Activated T-cell treated with anti-CD3 and anti-CD28 coated beads for 24 hours (primary cell): ENCODE measurements at places on chromosomes 12 and 14.

DNA sequence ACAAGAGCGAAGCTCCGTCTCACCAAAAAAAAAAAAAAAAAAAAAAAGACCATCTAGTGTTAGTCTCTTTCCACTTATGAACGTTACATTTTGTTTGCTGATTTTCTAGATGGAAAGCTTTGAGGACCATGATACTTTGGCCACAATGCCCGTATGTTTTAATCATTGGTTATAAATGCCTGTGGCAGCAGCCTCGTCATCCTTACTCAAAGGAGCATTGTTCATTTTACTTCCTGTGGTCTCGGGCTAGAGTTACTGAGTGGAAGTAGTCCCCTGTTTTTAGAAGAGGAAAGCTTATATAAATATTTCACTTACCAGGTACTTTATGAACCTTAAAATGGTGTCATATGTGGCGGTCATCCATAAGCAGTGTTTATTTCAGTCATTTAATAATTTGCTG is 359.9 kb downstream of the AEBP2 start:
- DNase-seq, result no peak

- no peak for DNase-seq
These were observed 8.0 kb downstream of the YY1 start for GRCh38 chr14:100246809-100247428.

- DNase-seq, result no peak
These were observed 39.2 kb downstream of the IGF1 start for GRCh38 chr12:102441077-102441596.

GRCh38 chr12:6382982-6383381 is 980 bp upstream of the LTBR start:
- no peak for DNase-seq

GRCh38 chr12:102438047-102438826 is 42.1 kb downstream of the IGF1 start:
- DNase-seq, result no peak

- no peak for DNase-seq
These were observed 196.0 kb downstream of the DUSP6 start for GRCh38 chr12:89156340-89156739.

DNA sequence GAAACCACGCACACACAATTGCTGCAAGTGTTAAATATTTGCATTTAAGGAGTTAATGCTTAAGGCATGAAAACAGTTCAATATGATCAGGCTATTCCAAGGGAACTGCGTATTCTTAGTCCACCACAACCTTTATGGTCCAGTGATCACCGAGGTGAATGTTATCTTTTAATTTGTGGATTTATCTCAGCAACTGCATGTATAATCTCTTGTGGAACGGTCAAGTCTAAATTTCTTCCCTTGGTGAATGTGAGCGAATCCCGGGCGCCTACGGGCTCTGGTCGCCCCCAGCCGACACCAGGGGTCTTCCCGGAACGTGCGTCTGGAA is 999 bp upstream of the AK7 start:
- no peak for DNase-seq

DNA sequence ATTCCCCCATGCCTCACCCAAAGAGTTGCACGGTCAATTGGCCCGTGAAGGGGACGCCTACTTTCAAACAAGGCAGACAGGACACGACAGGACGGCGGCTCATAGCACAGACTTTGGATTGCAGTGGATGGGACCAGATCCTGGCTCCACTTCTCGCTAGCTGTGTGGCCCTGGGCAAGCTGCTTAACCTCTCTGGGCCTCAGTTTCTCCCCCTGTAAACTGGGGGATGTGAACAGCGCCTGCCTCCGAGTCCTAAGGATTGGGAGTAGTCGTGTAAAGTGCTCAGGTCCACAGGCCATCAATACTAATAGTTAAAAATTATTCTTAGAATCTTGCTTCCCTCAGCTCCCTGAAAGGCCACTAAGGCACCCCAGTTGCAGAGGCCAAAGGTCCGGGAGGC is 13.1 kb downstream of the RHOF start:
- DNase-seq, result no peak

DNA sequence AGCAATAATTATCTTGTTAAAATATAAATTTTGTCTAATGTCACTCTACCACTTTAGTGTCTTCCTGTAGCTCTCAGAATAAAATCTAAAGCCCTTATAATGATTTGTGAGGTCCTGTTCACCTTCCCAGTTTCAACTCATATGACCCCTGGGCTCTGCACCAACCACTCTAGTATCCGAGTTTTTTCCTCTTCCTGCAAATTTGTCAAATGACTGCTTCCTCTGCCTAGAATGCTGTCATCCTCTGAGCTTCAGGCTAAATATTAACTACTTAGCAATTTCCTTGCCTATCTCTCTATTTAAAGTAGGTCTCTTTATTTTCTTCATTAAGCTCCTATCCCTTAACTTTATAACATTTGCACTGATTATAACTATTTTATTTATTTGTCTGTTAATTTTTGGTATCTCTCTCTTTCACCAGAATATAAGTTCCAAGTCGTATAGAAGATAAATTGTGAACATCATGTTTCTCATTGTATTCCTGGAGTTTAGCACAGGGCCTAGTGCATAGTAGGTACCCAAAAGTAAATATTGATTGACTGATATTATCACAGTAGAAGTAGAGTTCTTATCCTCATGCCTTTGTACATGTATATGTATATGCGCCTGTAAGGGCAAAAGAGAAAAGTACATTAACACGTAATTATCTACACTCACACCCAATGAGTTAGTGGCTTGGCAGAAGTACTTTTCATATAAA is 196.0 kb downstream of the BCAT1 start:
- DNase-seq, result no peak

DNA sequence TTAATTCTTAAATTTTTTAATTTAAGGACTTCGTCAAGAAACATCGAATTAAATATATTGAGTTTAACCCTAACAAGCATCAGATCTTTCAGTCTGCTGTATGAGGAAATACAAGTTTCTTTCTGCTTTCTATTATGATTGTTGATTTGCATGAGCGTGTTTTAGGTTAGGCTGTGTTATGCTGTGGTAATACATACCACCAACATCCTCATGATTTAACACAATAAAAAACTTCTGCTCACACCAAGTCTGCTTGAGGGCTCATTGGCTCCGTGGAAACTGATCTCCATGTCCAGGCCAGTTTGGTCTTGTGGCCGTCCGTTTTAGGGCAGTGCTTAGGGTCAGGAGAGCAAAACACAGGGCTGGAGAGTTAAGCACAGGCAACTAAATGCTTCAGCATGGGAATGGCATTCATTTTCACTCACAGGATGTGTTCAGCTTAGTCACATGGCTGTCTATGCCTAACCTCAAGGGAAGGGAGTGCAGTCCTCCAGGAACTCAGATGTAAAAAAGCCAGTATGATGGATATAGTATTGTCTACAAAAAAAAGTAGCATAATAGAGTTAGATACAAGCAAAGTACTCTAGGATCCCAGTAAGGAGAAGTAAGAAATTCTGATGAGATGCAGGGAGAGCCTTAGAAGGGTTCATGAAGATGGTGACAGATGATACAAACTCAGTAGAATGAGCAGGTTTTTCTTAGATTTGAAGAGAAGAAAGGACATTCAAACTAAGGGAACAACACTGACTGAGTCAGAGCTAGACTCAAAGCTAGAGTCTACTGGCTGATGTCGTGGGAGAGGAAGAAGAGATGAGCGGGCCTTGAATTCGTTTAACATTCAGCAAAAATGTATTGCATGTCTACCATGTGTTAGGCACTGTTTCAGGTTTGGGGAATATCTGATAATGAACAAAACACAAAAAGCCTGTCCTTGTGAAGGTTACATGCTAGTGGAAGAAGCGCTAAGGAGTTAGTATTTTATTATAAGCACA is 16.3 kb downstream of the MARK3 start:
- DNase-seq, result no peak

GRCh38 chr12:22332202-22332601 is 2.3 kb downstream of the ST8SIA1 start:
- DNase-seq, result no peak

- DNase-seq, result no peak
These were observed 16.3 kb downstream of the ZBTB39 start for GRCh38 chr12:56989861-56990610.

GRCh38 chr14:77843651-77844050 is 43.7 kb downstream of the ADCK1 start:
- DNase-seq, result no peak

- DNase-seq, result no peak
These were observed 65.5 kb upstream of the PRKD1 start for GRCh38 chr14:29993143-29993542.

DNA sequence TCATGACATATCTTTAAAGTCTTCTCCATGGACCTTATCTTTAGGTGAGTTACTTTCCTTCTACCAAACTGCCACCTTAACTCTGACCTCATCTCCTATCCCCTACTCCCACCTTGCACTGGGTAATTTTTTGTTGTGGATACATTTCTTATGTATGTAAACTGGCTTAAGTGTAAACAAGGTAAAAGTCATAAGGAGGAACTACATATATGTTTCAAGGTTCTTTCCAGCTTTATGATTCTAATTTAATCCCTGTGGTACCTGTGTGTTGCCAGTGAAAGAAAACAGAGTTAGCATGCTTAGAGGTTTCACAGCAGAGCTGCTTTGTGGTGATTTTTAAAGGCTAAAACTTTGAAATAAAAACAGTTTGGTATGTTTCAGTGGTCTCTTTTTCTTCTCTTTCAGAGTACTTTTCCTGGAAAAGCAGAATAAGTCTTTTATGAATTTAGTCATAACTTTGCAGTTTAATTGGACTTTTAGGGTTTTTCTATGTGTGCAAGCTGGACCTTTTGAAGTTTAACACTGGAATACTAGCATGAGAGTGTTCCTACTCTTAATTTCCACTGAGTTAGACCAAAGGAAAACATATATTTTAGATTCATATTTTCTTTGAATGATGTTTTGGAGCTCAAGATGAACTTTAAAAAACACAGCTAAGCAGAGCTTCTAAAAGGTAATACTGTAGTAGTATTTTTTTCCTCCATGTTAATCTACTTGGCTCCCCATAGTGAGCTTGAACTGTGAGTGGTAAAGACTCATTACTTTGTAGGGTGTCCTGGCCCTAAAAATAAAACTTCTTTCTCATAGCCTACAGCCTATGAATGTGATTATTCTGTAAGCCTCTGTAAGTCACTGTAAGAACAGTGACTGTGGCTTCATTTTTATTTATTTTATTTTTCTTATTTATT is 105.4 kb downstream of the FUT8 start:
- no peak for DNase-seq

DNA sequence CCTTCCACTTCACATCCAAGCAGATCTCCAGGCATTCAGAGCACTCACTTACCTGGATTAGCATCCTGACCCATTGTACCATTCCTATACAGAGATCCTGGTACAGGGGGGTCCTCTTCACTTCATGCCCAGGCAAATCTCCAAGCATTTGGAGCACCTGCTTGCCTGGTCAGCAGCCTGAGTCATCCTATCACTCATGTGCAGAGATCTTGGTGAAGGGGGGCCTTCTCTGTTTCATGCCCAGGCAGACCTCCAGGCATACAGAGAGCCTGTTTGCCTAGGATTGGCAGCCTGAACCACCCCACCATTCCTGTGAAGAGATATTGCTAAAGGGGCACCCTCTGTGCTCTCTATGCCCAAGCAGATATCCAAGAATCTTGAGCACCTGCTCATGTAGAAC is 111.1 kb upstream of the CCDC175 start:
- DNase-seq, result no peak

DNA sequence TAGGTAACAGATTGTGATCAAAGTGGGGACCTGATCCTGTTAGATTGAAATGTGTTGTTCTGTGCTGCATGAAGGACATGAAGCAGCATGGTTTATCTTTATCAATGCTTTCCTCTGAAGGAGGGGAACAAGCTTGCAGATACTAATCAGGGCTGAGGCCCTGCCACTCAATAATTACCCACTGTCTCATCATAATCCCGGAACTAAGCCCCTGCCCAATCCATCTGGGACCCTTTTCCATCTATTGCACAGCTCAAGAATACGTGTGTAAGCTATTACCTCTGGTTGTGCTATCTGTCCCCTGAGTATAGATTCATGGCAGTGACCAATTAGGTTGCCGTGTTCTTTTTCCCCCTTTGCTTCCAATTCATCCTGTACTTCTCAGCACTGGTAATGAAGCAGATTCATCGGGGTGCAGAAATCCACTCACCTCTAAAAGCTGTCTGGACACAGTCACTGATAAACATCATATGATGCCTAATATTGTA is 67.8 kb downstream of the OTX2 start:
- no peak for DNase-seq

- DNase-seq, result peak; percentile 88
These were observed at the start of gene GCN1 for GRCh38 chr12:120194534-120195395. Gene GCN1, minus strand, starts transcription at chr12:120194715. Its CDS starts 18 bp downstream, at chr12:120194697.

- no peak for DNase-seq
These were observed 14.8 kb downstream of the IRAK3 start for GRCh38 chr12:66203820-66204219.

DNA sequence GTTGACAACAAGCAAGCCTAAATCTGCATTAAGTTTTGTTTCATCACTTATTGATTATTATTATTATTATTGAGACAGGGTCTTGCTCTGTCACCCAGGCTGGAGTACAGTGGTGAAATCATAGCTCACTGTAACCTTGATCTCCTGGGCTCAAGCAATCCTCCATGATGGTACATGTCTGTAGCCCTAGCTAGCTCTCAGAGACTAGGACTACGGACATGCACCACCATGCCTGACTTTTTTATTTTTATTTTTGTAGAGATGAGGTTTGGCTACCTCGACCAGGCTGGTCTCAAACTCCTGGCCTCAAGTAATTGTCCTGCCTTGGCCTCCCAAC is 35.7 kb upstream of the STK38L start:
- DNase-seq, result no peak

DNA sequence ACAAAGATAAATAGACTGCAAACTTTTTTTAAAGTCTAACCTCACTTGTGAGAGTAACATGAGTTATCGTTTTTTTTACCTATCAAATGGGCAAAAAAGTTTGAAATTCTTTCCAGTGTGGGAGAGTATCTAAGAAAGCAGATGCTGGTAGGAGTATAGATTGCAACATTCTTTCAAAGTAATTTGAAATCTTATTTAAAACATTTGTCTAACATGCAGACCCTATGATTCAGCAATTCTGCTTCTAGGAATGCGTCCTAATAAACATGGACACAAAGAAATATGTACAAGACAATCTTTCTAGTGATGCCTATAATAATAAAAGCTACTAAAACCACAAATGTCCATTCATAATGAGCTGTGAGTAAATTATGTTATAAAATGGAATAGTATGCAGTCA is 110.4 kb upstream of the TMCC3 start:
- DNase-seq, result no peak

DNA sequence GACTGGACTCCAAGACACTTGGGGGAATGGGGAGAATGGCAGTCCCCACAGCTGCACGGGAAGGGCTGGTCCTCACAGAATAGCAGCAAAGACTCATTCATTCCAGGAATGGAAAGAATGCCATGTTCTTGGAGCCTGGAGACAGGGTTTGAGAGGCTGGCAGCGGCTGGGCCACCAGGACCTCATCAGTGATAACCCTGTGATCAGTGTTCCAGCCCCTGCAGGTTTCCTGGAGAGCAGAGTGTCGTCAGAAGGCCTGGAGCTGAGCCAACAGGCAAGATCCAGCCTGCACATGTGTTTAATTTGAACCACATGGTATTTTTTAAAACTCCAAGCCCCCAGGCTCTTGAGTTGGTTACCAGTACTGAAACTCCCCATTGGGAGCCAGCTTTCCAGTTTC is 11.3 kb downstream of the BDKRB1 start:
- no peak for DNase-seq
